Dermis microvascular lymphatic vessel endothelial cell (primary cell): ENCODE measurements at places on chromosomes 13 and 19.

DNA sequence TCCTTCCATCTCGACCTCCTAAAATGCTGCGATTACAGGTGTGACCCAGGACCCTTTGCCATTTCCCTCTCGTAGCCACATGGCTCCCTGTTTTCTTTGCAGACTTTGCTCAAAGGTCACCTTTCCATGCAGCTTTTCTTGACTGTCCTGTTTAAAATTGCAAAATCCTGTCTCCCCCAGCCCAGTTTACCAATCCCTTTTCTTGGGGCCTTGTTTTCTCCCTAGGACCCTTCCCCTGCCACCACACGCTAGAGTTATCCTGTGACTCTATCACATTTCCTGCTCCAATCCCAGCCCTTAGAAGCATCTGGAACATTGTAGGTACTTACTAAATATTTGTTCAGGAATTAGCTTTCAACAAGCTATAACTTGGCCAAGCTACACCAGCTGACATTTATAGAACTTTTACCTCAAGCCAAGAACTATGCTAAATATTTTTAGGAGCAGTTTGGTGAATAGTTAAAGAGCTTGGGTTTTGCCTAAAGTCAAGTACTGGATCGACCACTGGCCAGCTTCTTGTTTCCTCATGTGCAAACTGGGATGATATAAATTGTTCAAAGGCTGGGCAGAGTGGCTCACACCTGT lies 9.1 kb upstream of the SERTAD3 start:
- DNase-seq = no peak

DNA sequence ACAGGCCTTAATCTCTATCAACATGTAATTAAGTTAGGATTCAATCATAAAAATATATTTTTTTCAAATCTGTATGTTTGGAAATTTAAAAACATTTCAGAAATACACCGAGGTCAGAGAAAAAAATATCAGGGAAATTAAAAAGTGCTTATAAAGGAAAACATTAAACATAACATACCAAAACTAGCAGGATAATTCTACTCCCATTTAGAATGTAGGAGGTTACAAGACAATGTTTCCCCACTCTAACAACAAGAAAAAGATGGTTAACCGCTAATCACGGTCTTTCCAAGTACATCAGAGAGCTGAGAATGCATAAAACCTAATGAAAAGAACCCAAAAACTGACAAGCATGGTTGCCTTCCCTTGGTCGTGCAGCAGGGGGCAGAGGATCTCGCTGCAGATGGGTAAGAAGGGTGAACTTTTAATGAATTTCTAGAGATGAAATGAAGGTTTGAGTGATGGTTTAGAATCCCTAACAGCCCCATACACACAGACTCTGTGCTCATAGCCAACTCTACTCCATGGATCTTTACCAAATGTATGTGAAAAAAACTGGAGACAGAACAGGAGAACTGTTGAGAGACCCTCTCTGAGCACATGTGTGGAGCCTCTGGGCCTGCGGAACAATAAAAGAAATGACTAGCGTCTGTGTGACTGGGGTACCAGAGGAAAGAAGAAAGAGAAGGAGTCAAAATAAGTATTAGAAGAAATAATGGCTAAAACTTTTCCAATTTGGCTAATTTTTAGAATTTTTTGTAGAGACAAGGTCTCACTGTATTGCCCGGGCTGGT lies 51.3 kb upstream of the LSM14A start:
- DNase-seq = peak; percentile 34

GRCh38 chr19:52734331-52734892 lies 432 bp downstream of the ZNF611 start:
- DNase-seq = no peak

GRCh38 chr13:99617474-99618255 lies 116.4 kb downstream of the TM9SF2 start:
- DNase-seq = peak; percentile 55

- DNase-seq = no peak
Measured at GRCh38 chr13:75333103-75333502, 148.9 kb downstream of the TBC1D4 start.

DNA sequence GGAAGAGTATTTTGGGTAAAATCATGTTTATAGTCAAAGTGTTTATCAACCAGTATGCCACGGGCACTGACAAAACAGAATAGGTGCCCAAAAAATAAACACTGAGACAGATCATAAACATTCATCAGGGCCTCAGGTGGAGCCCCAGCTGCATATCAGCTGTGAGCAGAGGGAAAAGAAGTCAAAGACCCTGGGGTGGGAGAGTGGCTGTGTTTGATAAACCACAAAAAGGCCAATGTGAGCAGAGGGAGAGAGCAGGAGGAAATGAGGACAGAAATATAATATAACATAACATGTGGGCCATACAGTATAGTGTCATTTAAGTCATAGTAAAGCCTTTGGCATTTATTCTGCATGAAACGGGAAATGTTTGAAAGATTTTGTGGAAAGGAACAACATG lies 10.0 kb upstream of the EPSTI1 start:
- DNase-seq = no peak

- peak; percentile 94 for DNase-seq
Measured at GRCh38 chr19:40335101-40335500, 13.1 kb downstream of the C19orf47 start.

DNA sequence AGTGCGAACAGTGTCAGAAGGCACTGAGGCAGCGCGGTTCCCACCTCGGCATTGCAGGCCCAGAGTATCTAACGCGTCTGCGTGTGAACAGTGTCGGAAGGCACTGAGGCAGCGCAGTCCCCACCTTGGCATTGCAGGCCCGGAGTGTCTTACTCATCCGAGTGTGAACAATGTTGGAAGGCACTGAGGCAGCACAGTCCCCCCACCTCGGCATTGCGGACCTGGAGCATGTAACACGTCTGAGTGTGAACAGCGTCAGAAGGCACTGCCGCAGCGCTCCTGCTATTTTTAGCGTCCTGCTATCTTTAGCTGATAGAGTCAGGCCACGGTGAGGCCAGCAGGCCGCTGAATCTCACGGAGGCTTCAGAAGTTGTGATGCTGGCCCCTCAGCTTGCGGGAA lies 39.6 kb downstream of the ATP11A start:
- no peak for DNase-seq

DNA sequence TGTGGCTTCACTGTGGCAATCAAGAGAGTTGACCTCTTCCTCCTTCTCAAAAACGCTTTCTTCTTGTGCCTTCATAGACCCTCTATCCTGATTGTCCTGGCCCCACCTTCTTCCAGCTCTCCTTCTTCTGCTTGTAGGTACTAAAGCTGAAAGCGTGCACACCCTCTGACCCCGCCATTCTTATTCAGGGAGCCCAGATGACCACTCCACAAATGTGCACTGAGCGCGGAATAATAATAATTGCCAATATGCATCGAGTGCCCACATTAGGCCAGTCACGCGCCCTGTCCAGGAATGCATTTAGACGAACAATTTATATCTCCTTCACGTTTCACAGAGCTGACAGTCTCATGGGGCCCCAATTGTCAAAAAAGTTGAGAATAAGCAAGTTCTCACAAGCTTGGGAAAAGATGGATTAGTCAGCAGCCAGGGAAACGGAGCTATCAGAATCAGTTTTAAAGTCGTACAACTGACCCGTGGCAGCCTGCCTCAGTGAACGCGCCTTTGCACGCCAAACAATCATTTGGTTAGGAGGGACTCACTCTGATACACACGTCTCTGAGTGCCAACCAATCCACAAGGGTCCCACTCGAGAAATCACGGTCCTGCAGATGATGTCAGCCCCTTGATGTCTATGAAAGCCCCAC lies 36.7 kb upstream of the PEG3 start:
- no peak for DNase-seq

DNA sequence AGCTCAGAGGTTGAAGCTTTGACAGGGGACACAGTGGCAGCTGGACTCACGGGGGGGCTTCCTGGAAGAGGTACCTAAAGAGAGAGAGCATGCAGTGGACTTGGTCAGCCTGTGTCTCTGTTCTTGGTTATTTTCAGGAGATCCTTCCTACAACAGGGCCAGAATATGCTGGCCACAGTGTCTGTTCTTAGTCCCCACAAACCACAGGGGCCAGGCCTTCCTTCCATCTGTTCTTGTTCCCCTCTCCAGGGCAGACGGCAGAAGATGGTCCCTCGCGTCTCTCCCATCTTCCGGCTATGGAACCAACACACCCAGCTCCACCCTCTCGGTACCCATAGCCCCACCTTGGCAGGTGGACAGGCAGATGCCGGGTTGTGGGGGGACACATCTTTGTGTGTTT lies 24.8 kb downstream of the MAST3 start:
- DNase-seq = no peak

DNA sequence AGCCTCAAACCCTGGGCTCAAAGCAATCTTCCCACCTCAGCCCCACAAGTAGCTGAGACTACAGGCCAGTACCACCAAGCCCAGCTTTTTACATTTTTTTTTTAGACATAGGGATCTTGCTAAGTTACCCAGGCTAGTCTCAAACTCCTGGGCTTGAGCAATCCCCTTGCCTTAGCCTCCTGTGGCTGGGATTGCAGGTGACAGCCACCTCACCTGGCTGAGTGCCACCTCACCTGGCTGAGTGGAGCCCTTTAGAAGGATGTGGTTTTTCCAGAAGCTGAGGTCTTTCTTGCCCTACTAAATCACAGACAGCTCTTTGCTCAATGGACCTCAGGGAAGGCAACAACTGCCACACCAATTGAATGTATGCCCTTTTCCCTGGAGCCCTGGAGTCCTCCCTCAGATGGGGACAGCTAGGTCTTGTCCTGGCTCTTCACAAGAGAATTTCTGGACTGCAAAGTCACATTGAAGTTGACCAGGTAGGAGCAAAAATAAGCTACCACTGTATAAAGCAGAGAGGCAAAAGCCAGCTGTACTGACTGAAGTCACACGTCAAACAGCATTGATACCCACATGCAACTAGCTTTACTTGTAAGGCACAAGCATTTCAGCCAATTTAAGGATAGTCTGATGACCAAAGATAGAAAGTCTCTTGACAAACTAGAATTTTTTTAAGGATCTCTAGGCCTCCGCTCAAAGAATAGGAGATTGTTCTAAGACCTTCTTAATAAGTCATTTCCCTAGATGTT lies 14.0 kb downstream of the PDX1 start:
- DNase-seq = no peak

- no peak for DNase-seq
Measured at GRCh38 chr13:61358599-61358998, 57.0 kb downstream of the PCDH20 start.

DNA sequence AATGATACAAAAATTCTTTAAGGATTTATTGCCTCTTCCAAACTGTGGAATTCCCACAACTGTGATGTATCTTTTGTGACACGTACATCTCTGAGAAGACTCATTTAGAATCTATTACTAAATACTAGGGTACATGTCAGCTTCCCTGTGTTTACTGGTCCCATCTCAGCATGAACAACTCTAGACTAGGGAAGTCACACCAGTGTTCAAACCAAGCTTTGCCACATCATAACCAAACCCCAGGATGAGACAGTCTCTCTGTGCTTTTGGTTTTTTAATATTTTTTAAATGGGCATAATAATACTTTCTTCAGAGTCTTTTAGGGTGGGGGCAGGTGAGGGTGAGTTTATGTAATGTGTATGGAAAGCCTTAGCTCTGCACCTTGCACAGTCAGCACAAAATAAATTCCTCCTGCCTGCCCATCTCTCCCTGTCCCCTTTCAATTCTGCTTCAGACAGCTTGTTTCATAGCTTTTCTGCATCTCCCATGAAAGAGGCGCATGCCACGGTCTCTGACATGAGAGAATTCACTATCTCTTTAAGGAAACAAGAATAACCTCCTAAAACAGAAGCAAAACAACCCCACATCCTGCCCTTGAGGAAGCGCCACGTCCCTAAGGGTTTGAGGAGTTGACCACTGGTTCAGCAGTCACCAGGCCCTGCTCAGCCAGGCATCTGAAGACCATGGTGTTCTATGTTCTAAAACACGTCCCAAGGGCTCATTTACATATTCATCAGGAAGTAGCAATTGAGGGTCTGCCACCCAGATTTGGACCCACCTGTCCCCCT lies 174.5 kb downstream of the USP12 start:
- no peak for DNase-seq

- no peak for DNase-seq
Measured at GRCh38 chr19:50252887-50253268, 49.5 kb downstream of the MYH14 start.

DNA sequence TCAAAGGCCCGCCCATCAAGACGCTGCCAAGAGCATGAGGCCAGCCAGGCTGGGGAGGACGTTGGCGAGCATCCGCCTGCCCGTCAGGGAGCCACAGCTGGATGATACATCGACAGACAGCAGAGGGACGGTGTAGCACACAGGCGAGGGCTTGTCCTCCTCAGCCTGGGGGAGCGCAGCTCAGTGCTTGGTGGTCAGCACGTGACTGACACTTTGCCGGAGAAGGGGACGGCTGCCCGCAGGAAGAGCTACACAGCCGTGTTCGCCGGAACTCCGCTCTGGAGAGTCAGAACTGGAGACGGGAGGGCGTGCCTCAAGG lies 34.1 kb downstream of the CSNK1G2 start:
- DNase-seq = no peak

GRCh38 chr13:66492479-66492878 lies 737.7 kb downstream of the PCDH9 start:
- DNase-seq = peak; percentile 1

DNA sequence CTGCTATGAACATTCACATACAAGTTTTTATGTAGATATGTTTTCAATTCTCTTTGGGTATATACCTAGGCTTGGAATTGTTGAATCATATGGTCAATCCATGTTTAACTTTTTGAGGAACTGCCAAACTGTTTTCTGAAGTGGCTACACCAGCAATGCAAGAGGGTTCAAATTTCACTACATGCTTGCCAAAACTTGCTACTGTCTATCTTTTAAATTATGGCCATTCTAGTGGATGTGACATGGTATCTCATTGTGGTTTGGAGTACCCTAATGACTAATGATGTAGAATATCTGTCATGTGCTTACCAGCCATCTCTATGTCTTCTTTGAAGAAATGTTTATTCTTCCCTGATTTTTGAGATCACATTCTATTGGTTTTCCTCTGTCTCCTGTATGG lies 860.3 kb downstream of the DIAPH3 start:
- DNase-seq = no peak

DNA sequence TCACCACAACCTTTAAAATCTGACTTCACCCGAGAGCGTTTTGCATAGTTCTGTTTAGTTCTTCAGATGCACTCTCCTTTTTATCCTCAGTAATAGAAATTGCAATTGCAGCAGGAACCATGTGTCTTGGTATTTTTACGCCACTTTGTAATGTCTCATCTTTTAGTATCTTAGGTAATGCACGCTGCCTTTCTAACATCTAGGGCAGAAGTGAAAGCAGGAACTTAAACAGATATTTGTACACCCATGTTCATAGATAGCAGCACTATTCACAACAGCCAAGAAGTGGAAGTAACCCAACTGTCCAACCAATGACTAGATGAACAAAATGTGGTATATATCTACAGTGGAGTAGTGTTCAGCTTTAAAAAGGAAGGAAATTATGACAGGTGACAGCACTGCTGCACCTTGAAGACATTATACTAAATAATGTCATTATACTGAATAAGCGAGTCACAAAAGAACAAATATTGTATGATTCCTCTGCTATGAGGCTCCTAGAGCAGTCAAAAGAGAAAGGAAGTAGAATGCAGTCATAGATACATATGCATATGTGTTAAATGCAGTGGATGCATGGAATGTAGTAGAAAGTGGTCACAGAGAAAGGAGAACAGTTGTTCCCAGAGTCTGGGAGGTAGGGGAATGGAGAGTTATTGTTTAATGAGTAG lies 105.9 kb upstream of the GJB6 start:
- no peak for DNase-seq
